Right lobe of liver (tissue), 6 donors: ENCODE measurements at places on chromosomes 12 and 14. TPM values are rescaled to one million over a fixed set of nuclear protein-coding genes. Genes with fewer than 3 reads are reported as not detected.
A peak's percentile ranks its signal among the peaks of the same experiment; 100 is the strongest.

GRCh38 chr12:46354111-46354801 lies 18.3 kb downstream of the SLC38A2 start:
- no peak for DNase-seq

DTD2 gene
- total RNA-seq, result 8.6 TPM

- peak; percentile 79 for DNase-seq
These were observed 3.3 kb upstream of the EXOC3L4 start for GRCh38 chr14:103091041-103091882.

- no peak for DNase-seq
These were observed 35.1 kb upstream of the RPL10L start for GRCh38 chr14:46686652-46687051.

- DNase-seq, result no peak
These were observed 238.3 kb downstream of the SLC41A2 start for GRCh38 chr12:104719700-104720338.
